Small intestine (tissue), 16 donors: ENCODE measurements at places on chromosomes 7 and 10.

- no peaks in the 10 kb centered on the region for H3K36me3 ChIP-seq
- H3K27me3 ChIP-seq: peaks cover 4% of the 10 kb centered on the region
- H3K4me1 ChIP-seq: no peaks in the 10 kb centered on the region
Observed at GRCh38 chr10:129448539-129448938, 18.5 kb upstream of the MGMT start.

- DNase-seq: peak; percentile 43
- no peak overlapping the region for H3K4me3 ChIP-seq
- H3K4me1 ChIP-seq: no peaks in the 10 kb centered on the region
- no peak overlapping the region for H3K27ac ChIP-seq
Observed at GRCh38 chr7:3486841-3487240, 185.8 kb downstream of the SDK1 start.

GRCh38 chr10:71727738-71728737 is 8.5 kb upstream of the C10orf105 start:
- no peak overlapping the region for H3K4me3 ChIP-seq
- DNase-seq: peak; percentile 73
- H3K36me3 ChIP-seq: peaks cover 3% of the 10 kb centered on the region

- no peaks in the 10 kb centered on the region for H3K4me1 ChIP-seq
- no peaks in the 10 kb centered on the region for H3K27me3 ChIP-seq
- H3K36me3 ChIP-seq: no peaks in the 10 kb centered on the region
- peak; percentile 50 for DNase-seq
Observed at GRCh38 chr7:90298145-90299038, 22.7 kb downstream of the FAM237B start.

DNA sequence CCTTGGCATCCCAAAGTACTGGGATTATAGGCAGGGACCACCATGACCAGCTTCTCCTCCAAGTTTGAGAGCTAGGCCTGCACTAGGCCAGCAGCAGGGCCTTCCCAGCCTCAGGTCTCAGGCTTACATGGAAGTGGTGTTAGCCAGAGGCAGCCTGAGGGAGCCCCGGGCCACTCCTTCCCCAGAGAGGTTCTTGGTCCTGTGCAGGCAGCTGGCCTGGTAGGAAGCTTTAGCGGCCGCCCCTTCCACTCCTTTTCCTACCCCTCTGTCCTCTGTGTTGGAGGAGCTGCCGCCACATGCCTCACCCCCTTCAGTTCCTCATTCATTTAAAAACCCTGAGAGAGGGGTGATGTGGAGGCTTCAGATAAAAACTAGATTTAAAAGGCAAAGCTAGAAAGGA is 40.3 kb downstream of the TSPAN15 start:
- no peak overlapping the region for H3K4me3 ChIP-seq
- H3K4me1 ChIP-seq: no peaks in the 10 kb centered on the region
- no peak overlapping the region for H3K27ac ChIP-seq
- H3K36me3 ChIP-seq: no peaks in the 10 kb centered on the region
- no peak for DNase-seq

DNA sequence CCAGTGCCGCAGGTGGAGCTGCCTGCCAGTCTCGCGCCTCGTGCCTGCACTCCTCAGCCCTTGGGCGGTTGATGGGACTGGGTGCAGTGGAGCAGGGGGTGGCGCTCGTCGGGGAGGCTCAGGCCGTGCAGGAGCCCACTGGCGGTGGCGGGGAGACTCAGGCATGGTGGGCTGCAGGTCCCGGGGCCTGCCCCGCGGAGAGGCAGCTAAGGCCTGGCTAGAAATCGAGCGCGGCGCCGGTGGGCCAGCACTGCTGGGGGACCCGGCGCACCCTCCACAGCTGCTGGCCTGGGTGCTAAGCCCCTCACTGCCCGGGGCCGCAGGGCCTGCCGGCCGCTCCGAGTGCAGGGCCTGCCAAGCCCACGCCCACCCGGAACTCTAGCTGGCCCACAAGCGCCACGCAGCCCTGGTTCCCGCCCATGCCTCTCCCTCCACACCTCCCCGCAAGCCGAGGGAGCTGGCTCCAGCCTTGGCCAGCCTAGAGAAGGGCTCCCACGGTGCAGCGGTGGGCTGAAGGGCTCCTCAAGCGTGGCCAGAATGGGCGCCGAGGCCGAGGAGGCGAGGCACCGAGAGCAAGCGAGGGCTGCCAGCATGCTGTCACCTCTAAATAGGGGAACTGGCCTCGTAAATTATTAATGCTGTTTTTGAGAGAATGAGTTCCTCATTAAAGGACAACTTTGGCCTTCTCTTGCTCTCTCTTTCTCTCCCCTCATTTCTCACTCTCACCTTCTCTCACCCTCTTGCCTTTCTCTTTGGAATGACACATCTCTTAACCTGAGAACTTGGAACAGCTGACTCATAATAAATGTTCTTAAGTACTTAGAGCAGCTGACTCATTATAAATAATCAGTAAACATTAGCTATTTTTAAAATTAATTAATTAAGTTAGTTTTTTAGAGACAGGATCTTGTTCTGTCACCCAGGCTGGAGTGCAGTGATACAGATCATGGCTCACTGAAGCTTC is 4.9 kb downstream of the ACADSB start:
- no peak for DNase-seq
- H3K4me3 ChIP-seq: no peak overlapping the region
- H3K27me3 ChIP-seq: no peaks in the 10 kb centered on the region
- peaks cover 3% of the 10 kb centered on the region for H3K36me3 ChIP-seq
- no peak overlapping the region for H3K27ac ChIP-seq
- H3K4me1 ChIP-seq: peaks cover 6% of the 10 kb centered on the region

- H3K4me1 ChIP-seq: no peaks in the 10 kb centered on the region
- no peak overlapping the region for H3K4me3 ChIP-seq
- H3K27me3 ChIP-seq: no peaks in the 10 kb centered on the region
- H3K36me3 ChIP-seq: no peaks in the 10 kb centered on the region
Observed at GRCh38 chr10:15197911-15198310, 29.4 kb upstream of the NMT2 start.

GRCh38 chr7:14233868-14234369 is 244.5 kb upstream of the ETV1 start:
- H3K4me1 ChIP-seq: no peaks in the 10 kb centered on the region
- no peak overlapping the region for H3K27ac ChIP-seq
- no peaks in the 10 kb centered on the region for H3K36me3 ChIP-seq
- no peaks in the 10 kb centered on the region for H3K27me3 ChIP-seq

GRCh38 chr7:10913457-10913856 is 60.2 kb upstream of the PHF14 start:
- DNase-seq: no peak
- H3K4me1 ChIP-seq: no peaks in the 10 kb centered on the region
- no peak overlapping the region for H3K4me3 ChIP-seq
- no peaks in the 10 kb centered on the region for H3K36me3 ChIP-seq
- no peaks in the 10 kb centered on the region for H3K27me3 ChIP-seq
- no peak overlapping the region for H3K27ac ChIP-seq

DNA sequence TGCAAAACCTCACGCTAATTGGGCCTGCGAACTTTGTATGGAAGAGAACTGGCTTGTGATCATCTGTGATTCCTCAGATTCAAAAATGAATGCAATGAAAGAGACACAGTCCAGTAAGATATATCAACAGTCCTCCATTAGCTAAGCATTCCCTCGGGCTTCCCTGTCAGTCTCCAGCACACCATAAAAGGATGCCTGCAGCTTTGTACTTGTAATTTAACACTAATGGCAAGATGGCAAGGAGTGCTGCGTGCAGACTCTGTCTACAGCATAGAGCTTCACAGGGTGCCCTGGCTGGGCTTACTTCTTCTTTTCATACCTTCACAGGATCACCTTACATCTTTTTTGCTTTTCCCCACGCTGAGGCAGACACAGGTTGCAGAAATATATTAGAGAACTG is 200.0 kb downstream of the GFRA1 start:
- H3K36me3 ChIP-seq: no peaks in the 10 kb centered on the region
- H3K27ac ChIP-seq: no peak overlapping the region
- H3K4me1 ChIP-seq: no peaks in the 10 kb centered on the region
- DNase-seq: no peak
- H3K4me3 ChIP-seq: no peak overlapping the region
- no peaks in the 10 kb centered on the region for H3K27me3 ChIP-seq

DNA sequence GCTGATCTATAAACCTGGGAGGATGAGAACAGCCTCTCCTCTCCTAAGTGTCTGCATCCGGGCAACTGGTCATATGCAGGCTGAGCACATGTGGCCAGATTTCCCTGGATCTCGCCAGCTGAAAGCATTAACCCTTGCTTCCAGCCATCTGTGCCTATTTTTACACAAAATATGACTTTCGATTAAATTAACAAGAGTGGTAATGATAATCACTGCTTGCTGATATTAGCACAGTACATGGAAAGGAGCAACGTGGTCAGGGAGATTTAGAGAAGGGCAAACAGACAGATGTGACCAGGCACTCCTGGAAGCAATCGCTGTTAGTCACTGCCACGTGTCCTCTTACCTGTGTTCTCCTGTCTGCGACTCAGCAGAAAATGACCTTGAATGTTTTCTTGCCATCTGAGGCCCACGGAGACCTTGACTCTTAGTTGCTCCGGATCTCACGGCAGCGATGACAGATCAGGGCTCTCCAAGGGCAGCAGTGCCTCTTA is 59.5 kb upstream of the NPTX2 start:
- H3K4me1 ChIP-seq: no peaks in the 10 kb centered on the region
- no peak overlapping the region for H3K4me3 ChIP-seq
- no peak overlapping the region for H3K27ac ChIP-seq
- no peaks in the 10 kb centered on the region for H3K27me3 ChIP-seq
- no peak for DNase-seq

GRCh38 chr10:110923856-110924493 is 4.6 kb downstream of the SHOC2 start:
- H3K27ac ChIP-seq: peak overlapping the region; percentile 53
- H3K4me1 ChIP-seq: peaks cover 4% of the 10 kb centered on the region
- DNase-seq: peak; percentile 69
- H3K27me3 ChIP-seq: no peaks in the 10 kb centered on the region

GRCh38 chr10:59901470-59901869 is 4.9 kb downstream of the CCDC6 start:
- H3K4me1 ChIP-seq: peaks cover 52% of the 10 kb centered on the region

DNA sequence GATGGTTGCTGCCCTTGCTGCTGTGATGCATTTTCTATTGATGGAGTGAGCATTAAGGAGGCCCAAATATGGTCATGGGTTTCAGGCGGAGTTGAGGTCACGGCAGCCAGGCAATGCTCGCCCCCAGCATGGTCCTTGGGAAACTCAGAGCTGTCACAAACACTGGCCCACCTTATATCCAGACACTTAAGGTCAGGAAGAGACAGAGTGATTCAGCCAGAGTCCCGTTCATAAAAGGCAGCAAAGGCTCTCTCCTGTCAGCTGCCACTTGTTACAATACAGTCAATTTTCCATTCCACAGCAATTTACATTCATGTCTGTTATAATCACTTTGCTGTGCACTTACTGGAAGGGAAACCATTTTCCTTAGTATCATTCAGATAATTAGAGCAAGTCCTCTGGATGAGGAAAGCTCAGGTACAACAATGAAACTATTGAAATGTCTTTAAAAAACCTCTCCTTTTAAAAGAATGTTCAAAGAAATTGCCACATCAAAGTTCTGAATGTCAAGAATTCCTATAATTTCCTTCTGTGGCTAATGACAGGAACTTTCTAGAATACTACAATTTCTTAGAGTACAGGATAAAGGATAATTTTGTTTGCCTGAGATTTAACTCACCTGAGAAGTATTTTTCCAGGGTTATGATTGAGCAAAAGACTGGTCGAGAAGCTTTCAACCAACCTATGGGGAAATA is 14.8 kb upstream of the ANKRD1 start:
- peaks cover 2% of the 10 kb centered on the region for H3K27me3 ChIP-seq
- no peak overlapping the region for H3K4me3 ChIP-seq

GRCh38 chr10:88941026-88941425 is 11.5 kb downstream of the ACTA2 start:
- no peak overlapping the region for H3K27ac ChIP-seq
- no peak for DNase-seq
- no peaks in the 10 kb centered on the region for H3K36me3 ChIP-seq
- H3K4me3 ChIP-seq: no peak overlapping the region
- H3K4me1 ChIP-seq: no peaks in the 10 kb centered on the region

GRCh38 chr10:5844345-5845055 is 31.3 kb upstream of the GDI2 start:
- H3K36me3 ChIP-seq: no peaks in the 10 kb centered on the region
- no peaks in the 10 kb centered on the region for H3K4me1 ChIP-seq
- H3K27me3 ChIP-seq: no peaks in the 10 kb centered on the region

DNA sequence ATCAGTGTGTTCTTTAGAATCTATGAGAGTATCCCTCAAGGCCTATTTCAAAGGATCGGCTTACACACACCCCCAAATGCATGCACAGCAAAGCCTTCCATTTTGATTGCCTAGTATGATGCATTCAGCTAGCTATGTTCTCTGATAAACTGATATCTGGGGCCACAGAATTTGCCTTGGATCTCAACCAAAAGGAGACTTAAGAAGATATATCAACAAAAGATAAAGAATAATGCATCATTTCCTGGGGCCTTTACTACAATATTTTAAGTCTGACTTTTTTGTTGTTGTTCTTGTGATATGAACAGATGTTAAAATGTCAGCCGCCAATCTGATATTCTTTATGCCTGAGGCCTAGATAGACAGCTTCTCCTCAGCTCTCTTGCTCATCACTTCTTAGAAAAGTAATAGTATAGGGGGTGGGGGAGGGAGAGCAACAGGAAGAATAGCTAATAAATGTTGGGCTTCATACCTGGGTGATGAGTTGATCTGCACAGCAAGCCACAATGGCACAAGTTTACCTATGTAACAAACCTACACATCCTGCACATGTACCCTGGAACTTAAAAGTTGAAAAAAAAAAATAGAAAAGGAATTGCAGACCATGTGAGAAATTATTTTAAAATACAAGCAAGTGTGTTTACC is 792.9 kb upstream of the GHITM start:
- H3K36me3 ChIP-seq: no peaks in the 10 kb centered on the region
- H3K27me3 ChIP-seq: no peaks in the 10 kb centered on the region
- H3K27ac ChIP-seq: no peak overlapping the region
- no peak for DNase-seq
- no peaks in the 10 kb centered on the region for H3K4me1 ChIP-seq
- no peak overlapping the region for H3K4me3 ChIP-seq

- no peaks in the 10 kb centered on the region for H3K27me3 ChIP-seq
- H3K4me1 ChIP-seq: no peaks in the 10 kb centered on the region
- H3K4me3 ChIP-seq: no peak overlapping the region
- no peak overlapping the region for H3K27ac ChIP-seq
Observed at GRCh38 chr10:43649185-43649523, 473 bp upstream of the ZNF32 start.

- no peak overlapping the region for H3K27ac ChIP-seq
- no peaks in the 10 kb centered on the region for H3K27me3 ChIP-seq
- H3K36me3 ChIP-seq: no peaks in the 10 kb centered on the region
Observed at GRCh38 chr10:92756201-92757065, 66.7 kb downstream of the HHEX start.

DNA sequence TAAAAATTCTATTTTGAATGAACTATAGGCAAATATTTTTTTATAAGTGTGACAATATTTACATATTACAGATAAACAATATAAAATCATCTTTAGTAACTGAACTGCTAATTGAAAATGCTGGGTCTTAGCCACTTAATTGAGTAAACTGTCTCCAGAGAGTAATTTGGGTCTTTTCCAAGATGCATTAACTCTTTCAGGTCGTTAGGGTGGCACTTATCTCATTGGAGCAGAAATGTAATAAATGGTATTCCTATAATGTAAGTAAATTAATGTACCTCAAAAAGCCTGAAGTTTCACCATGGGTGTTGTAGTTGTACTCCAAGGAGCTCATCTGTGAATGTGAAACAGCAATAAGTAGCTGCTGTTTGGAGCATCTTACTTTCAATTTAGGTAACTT is 208.5 kb downstream of the EXOC4 start:
- no peaks in the 10 kb centered on the region for H3K4me1 ChIP-seq
- H3K4me3 ChIP-seq: no peak overlapping the region
